ENCODE measurements at places on chromosomes 12 and 14.
A peak's percentile ranks its signal among the peaks of the same experiment; 100 is the strongest.

DNA sequence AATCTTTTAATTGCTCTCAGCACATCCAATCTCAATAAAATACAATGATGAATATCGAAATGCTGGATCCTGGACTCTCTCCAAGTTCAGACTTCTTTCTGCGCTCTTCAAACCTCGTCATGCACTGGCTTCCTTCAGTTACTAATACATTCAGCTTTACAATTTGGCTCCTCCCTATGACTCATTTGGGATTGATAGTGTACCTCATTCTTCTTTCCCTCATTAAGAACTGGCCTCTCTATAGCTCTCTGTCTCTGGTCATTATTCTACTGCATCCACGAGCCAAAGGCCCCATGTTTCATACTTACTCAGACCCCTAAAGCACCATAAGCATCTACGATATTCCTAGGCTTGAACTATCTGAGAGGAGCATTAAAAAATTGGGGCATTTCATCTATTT lies 4.9 kb downstream of the TSPAN8 start:
- no peak for DNase-seq

DNA sequence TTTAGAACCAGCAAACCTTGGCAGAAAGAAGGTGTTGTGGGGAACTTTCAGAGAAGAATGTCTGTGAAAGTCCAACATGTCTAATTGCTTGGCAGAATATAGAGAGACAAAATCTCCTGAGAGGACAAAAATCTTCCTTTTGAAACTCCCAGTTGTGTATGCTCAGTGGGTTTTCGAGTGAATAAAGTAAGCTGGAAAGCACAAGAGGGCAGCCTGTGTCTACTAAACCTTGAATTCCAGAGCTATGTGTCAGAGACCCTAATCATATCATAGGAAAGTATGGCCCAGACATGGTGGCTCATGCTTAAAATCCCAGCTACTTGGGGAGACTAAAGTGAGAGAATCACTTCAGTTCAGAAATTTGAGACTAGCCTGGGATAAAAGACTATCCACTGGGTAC lies 661.2 kb downstream of the SLC16A7 start:
- no peak for DNase-seq

GRCh38 chr14:36579573-36580140 lies 2.8 kb downstream of the NKX2-8 start:
- no peak for DNase-seq

DNA sequence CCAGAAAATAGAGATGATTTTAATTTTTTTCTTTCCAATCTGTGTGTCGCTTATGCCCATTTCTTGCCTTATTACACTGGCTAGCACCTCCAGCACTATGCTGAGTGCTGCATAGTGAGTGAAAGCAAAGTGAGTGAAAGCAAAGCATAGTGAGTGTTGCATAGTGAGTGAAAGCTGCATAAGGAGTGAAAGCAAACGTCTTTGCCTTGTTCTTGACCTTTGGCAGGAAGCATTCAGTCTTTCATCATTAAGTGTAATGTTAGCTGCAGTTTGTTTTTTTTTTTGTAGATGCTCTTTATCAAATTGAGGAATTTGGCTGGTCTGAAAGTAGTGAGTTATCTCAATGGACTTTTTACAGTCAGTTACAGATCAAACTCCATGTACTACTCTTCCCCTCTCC lies 6.9 kb upstream of the CORO1C start:
- DNase-seq = no peak

GRCh38 chr12:115763982-115764621 lies 513.4 kb downstream of the MED13L start:
- no peak for DNase-seq

DNA sequence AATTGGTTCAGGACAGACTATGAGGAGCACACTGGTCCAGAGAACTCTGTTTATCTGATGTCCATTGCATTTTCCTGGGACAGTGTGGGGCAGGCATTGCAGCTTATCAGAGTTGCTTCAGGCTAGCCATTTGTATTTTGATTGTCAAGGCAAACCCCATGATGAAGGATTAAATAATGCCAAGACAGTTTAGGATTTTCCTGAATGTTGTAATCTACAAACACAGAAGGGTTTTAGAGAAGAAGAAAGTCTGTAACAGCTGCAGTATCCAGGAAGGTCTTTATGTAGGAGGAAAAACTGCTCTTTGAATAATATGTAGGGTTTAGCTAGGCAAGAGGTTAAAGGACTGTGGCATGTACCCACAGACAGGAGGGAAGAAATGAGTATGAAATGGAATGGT lies 32.2 kb upstream of the UNC79 start:
- DNase-seq = no peak

DNA sequence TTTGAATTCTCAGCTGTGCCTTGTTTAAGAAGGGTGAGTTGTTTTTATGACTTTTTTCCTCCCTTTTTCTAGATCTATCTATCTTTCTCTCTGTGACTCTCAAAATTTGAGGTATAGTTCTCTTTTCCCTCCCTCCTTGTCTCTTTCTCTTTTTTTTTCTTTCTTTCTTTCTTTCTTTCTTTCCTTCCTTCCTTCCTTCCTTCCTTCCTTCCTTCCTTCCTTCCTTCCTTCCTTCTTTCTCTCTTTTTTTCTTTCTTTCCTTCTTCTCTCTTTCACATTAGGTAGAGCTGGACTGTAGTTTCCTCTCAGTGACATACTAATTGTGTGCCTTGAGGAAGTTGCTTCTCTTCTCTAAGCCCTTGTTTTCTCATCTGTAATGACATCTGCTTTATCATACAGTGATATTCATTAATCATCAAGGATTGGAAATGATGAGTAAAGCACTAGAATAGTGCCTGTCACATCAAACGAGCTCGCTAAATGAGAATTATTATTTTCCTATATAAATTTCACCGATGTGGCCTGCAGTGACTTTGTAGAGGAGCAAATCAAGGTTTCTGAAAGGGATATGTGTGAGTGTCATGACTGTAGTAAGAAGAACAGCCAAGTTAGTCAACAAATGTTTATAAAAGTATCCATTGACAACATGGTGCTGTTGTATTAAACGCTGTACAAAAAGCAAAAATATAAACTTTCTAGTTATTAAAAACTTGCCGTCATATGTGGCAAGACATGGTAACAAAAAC lies 78.9 kb upstream of the SLC38A2 start:
- no peak for DNase-seq

DNA sequence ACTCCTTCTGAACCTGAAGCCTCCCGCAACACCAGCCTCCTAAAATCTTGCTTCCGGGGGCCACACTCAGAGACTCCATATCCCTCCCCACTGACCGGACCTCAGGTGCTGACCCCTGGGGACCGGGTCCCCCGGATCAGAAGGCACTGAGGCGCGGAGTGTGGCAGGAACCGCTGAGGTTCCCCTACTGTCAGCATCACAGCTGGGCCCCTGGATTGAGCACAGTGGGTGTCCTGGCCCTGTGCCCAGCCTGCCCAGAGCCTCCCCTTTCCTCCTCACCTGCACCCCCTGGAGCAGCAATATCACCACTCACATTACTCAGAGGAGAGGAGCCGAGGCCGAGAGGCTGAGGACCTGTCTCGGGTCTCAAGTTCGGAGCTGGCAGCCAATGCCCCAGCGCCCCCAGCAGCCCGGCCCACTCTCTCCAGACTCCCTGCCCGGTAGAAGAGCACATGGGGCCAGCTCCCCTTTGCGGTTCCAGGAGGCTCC lies 101.2 kb upstream of the EIF5 start:
- no peak for DNase-seq

GRCh38 chr14:23800811-23801210 lies 152.8 kb upstream of the DHRS4 start:
- no peak for DNase-seq

DNA sequence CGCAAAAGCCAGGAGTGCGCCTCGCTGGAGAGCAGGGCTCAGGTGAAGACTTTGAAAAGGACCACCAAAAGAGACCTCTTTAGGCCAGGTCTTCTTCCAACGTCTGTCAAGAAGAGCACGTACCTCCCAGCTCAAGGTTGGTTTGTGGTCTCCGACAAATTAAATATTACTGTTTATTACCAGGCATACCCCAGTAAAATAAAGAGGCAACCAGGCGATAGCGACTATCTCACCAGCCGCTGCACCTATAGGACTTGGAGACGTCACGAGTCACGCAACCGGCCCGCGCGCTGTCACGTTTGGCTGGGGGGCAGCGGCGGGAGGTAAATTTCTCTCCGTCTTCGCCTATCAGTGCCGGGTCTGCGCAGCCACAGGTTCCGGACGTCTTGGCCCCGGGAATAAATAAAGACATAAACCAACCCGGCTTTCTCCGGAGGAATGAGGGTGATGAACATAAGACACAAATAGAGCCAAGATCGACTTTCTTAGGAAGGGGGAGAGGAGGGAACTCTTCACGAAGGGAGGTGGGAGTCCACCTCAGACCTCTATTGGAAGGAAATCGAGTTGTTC lies 2.0 kb upstream of the TBX5 start:
- no peak for DNase-seq

DNA sequence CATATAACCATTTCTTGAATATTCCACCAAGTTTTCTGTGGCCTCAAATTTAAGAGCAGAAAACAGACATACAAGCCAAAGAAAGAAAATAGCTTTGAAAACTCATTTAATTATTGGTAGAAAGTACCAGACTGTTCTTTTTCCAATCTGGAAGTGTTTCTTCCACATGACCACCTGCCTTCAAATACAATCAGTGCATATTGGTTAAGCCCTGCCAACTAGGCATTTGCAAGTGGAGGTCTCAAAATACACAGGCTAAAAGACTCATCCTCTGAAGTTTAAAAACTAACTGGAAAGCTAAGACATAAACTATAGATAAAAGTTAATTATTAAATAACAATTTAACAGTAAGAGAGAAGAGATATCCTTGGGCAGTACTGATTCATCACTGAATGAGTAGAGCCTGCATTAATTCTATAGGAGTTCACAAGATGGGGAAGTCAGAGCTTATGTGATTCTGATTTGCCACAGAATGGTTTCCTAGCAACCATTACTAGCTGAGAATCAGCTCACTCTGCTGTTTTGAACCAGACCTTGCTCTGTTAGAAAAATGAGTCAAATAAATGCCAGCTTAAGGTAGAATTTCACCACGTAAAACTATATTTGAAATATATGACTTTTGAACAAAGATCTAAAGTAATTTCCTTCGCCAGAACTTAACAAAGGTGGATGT lies 433.8 kb downstream of the FUT8 start:
- DNase-seq = no peak

DNA sequence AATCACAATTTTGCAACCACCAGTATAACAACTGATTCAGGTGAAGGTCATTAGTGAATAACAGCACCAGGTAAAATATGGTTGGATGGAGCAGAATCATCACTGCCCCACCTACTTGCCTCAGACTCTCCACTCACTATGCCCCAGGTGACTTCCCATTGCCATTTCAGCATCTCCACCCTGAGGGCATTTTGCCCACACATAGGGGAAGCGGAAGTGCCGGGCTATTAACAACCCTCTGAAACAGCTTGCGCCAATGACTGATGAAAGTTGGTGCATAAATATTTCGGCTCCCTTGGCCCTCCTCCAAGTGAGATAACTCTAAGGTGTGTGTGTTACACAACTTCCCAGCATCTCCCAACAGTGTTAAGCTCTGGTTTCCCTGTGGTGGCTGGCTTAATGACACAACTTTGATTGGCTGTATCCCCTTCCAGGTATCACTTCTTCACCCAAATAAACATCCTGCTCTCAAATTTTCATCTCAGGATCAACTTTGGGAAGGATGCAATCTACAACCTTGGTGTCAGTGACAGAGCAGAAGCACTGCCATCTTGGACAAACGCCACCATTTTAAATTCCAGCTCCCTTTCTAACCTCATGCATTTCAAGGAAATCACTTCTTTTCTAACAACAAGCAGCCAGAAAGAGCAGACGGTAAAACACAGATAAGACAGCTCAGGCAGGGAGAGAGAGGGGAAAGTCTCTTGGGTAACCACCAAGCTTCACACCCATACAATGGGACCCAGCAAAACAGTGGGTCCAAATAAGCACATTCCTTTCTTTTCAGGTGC lies 73.6 kb upstream of the PPP2R5C start:
- DNase-seq = no peak

GRCh38 chr14:73313151-73313550 lies 75.8 kb downstream of the PAPLN start:
- no peak for DNase-seq

GRCh38 chr12:116708826-116709756 lies 28.8 kb downstream of the SPRING1 start:
- DNase-seq = peak; percentile 45

DNA sequence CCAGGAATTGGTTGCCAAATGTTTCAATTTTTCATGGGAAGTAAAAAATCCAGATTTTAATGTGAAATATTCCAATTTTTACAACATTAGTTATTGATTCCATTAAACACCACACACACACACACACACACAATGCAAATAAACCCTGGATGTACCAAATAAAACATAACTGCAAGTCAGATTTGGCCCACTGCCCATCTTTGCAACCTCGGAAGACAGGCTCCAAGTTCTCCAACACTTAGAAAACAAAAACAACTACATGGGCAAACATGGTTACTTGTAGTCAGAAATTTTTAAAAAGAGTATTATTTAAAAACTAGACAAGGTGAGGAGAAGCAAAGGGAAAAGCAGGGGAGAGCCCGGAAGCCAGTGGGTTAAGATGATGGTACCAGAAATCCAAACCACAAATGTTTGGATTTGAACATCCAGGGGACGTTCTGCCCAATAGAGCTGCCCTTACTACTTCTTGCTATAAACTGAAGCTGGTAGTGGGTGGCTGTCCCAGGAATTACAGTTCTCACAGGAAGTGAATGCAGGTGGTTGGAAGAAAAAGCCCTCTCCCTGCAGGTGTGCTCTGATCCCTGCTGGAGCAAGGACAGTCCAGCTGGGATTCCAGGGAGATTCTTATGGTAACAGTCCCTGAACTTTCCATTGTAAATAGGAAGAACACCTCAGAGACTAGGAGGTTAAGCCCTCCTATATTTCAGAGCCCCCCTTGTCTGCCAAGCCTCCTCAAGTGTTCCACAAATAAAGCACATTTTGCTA lies 111.7 kb downstream of the SLC25A21 start:
- DNase-seq = no peak

DNA sequence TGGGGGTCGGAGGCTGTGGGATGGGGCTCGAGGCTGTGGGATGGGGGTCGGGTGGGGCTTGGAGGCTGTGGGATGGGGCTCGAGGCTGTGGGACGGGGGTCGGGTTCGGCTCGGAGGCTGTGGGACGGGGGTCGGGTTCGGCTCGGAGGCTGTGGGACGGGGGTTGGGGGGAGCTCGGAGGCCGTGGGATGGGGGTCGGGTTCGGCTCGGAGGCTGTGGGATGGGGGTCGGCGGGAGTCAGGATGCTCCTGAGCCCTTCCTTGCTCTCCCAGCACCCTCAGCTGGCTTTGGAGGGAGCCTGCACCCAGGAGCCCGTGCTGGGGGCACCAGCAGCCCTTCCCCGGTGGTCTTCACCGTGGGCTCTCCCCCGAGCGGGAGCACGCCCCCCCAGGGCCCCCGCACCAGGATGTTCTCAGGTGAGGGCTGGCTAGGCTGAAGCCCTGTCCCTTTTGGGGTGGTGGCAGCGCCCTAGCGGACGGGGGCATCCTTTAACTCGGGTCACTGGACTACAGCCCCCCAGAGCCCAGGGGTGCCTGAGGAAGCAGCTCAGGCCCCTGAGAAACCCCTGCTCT lies 11.9 kb upstream of the PUS1 start:
- DNase-seq = no peak

DNA sequence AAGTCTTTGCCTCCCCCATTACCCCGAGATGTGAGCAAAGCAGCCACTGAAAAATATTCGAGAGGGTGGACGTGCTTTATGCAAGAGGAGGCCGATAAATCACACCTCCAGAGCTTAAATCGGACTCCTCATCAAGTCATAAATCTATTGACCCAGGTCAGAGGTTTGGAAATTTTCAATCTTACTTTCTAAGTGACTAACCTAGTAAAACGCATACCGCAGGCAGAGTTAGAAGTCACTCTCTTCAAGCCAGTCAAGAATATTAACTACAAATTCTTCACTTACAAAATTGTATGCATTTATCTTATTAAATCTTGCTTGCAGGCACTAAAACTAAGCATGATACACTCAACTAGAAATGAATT lies 34.9 kb downstream of the GPHB5 start:
- no peak for DNase-seq

GRCh38 chr14:54782751-54783659 lies 119.6 kb downstream of the GCH1 start:
- DNase-seq = no peak

Data from mucosa of gallbladder (tissue), 1 donor.